SJSA1 (cell line): ENCODE measurements at places on chromosomes 7 and 10.

GRCh38 chr10:34916314-34916713 is 101.2 kb upstream of the PARD3 start:
- DNase-seq = peak; percentile 37

- no peak for DNase-seq
Observed at GRCh38 chr7:134457210-134457609, 1.7 kb downstream of the AKR1B1 start.

- DNase-seq = no peak
Observed at GRCh38 chr7:17406738-17407137, 108.3 kb downstream of the AHR start.

GRCh38 chr10:113436851-113437250 is 116.0 kb upstream of the HABP2 start:
- no peak for DNase-seq

- DNase-seq = peak; percentile 77
Observed at GRCh38 chr7:104980841-104981671, 32.9 kb upstream of the KMT2E start.

- peak; percentile 96 for DNase-seq
Observed at GRCh38 chr7:3194501-3195141, 106.4 kb upstream of the SDK1 start.

- DNase-seq = no peak
Observed at GRCh38 chr7:129828078-129828762, 124.5 kb downstream of the UBE2H start.

GRCh38 chr7:112708236-112708635 is 82.0 kb downstream of the TMEM168 start:
- no peak for DNase-seq
